PC-9 (cell line): ENCODE measurements at places on chromosomes 6 and 20. TPM values are rescaled to one million over a fixed set of nuclear protein-coding genes. Genes with fewer than 3 reads are reported as not detected.

DNA sequence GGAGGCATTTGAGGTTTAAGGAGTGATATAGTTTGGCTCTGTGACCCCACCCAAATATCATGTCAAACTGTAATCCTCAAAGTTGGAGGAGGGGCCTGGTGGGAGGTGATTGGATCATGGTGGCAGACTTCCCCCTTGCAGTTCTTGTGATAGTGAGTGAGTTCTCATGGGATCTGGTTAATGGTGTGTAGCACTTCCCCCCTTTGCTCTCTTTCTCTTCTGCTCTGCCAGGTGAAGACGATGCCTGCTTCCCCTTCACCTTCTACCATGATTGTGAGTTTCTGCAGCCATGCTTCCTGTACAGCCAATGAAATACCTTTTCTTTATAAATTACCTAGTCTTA, 1.7 kb upstream of the HDDC2 start:
- H3K36me3 ChIP-seq, result peaks cover 17% of the 10 kb centered on the region
- peaks cover 20% of the 10 kb centered on the region for H3K4me1 ChIP-seq
- H3K27ac ChIP-seq, result no peak overlapping the region
- H3K27me3 ChIP-seq, result no peaks in the 10 kb centered on the region
- H3K4me3 ChIP-seq, result no peak overlapping the region

DNA sequence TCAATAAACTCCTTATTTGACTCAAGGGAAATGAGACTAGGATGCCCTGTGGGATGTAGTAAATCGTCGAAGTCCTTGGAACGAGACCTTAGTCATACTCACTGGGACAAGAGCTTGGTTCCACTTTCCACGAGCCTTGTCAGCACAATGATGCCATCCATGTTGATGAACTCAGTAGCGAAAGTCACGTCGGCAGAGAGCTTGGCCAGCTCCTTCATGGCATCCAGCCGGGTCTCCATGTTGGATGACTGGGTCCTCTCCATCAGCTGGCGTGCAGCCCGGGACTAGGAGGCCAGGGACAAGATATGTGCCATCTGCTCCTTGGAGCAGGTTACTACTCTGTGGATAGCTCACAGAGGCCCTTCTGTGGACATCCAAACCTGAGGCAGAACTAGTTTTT, 17.5 kb downstream of the ELMO2 start:
- no peaks in the 10 kb centered on the region for H3K4me1 ChIP-seq
- H3K4me3 ChIP-seq, result no peak overlapping the region
- H3K36me3 ChIP-seq, result no peaks in the 10 kb centered on the region; the same call in 1 of the 2 replicates

Gene SLC22A16
- total RNA-seq, result not detected in 2 replicates

DNA sequence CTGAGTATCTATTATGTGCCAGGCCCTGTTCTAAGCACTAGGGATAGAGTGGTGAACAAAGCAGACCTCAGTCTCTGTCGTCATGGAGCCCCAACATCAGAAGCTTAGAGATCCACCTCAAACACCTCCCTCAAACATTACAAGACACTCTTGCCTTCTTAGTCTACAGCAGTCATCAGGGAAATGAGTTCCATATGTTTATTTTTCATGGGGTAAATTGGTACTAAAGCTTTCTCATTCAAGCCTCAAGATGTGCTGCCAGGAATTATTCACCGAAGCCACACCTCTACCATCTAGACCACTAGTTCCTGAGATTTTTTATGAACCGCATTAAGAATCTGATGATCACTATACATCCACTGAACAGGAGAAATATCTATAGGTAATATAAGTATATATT, 59.0 kb upstream of the TFB1M start:
- H3K4me1 ChIP-seq, result no peaks in the 10 kb centered on the region
- no peak overlapping the region for H3K27ac ChIP-seq
- no peaks in the 10 kb centered on the region for H3K36me3 ChIP-seq
- DNase-seq, result no peak
- no peaks in the 10 kb centered on the region for H3K27me3 ChIP-seq

DNA sequence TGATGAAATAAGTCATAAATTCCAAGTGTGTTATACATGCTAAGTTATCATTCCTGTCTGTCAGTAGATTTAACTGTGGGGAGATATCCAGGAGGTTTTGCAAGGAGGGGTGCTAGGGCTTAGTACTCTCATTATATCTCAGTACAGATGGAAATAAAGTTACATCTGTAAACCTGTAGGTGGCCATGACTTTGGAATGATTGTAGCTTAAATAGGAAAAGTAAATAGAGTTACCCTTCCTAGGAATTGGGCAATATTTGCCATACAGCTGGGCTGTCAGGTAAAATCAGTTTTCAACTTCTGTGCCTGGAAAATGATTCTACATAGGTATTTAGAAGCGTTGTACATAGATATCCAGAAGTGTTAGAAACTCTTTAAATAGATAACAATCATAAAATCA, 19.8 kb upstream of the TGM3 start:
- H3K36me3 ChIP-seq, result no peaks in the 10 kb centered on the region
- H3K4me1 ChIP-seq, result peaks cover 8% of the 10 kb centered on the region; the same call in 1 of the 2 replicates
- H3K27me3 ChIP-seq, result peaks cover 4% of the 10 kb centered on the region; the same call in 1 of the 2 replicates
- no peak overlapping the region for H3K27ac ChIP-seq
- H3K4me3 ChIP-seq, result no peak overlapping the region

GRCh38 chr20:40655451-40655850, 33.6 kb downstream of the MAFB start:
- H3K27ac ChIP-seq, result no peak overlapping the region
- H3K4me1 ChIP-seq, result 0 out of 2 replicates have a peak, but pooled peaks cover 3% of the 10 kb centered on the region
- DNase-seq, result no peak

DNA sequence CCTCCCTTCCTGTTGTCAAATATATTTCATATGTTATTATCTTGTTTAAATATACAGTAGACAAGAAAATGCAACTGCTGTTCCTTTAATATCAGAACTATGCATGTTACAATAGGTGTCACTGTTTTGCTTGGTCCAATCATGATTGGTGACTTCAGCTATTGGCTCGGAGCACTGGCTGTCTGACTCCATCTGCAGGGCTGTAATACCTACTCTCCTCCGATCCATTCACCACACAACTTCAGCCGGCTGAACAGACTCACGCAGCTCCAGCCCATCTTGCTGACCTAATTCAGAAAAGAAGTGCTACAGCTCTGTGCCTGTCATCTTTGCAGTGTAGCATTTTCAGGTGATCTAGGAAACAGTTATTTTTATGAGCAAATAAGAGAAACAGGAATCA, at the start of gene BTBD3:
BTBD3 (plus strand) TSS at position 231 of the 400 bp plus-strand sequence. CDS start 383 bp downstream, outside the sequence.
- H3K36me3 ChIP-seq, result no peaks in the 10 kb centered on the region
- H3K27ac ChIP-seq, result no peak within 1 kb of the TSS
- no peaks in the 10 kb centered on the region for H3K27me3 ChIP-seq
- no peak for DNase-seq

DNA sequence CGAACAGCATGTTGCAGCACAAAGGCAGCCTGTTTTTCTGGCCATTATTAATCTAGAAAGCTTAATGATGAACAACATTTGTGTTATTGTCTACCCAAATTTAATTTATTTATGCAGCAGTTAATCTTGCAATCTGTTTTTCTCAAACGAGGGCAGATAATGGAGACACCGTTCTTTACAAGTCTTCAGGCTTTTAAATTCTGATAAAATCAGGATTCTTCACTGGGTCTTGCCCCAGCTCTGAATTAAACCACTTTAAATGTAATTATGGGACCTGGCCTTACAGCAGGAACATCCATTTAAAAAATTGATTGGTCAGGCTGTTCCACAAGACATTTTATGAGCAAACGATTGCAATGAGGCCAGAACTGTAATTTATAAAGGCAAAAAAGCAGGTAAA, 26.5 kb upstream of the INSM1 start:
- DNase-seq, result no peak
- H3K4me3 ChIP-seq, result no peak overlapping the region
- peaks cover 55% of the 10 kb centered on the region for H3K27me3 ChIP-seq

DNA sequence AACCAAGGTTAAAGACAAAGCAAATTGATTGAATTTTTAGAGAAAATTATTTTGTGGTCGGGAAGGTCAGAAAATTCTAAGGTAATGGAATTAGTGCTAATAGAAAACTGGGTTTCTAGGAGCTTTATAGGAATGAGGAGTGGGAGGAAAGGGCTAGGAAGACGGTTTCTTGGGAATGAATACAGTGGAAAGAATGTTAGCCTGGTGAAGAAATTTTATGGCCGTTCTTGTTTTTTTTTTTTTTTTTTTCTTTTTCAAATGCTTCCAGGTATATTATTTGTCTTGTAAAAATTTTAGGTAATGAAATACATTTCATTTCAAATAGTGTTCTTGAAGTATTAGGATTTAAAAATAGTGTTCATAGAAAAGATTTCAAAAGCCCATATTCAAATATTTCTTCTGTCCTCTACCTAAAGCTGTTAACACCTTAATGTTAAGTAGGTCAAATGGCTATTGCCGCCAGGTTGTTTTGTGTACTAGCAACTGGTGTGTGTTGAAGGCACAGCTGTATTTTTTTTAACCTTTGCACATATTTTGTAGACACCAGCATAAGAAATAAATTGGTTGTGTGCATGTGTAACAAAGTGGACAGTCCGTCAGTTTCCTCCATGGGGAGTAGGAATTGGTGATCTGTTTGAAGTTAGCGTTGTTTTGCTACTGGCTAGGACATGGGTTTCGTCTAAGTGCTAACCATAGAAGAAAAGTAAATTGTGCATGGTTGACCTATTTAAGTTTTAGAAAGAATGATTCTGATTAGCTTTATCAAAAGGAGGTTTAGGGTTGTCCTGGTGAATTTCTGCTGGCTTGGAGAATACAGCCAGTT, 32.3 kb downstream of the AFDN start:
- no peaks in the 10 kb centered on the region for H3K27me3 ChIP-seq
- no peak for DNase-seq
- H3K4me1 ChIP-seq, result peaks cover 13% of the 10 kb centered on the region; the same call in 1 of the 2 replicates
- H3K4me3 ChIP-seq, result no peak overlapping the region
- peaks cover 3% of the 10 kb centered on the region; the same call in 1 of the 2 replicates for H3K36me3 ChIP-seq

DNA sequence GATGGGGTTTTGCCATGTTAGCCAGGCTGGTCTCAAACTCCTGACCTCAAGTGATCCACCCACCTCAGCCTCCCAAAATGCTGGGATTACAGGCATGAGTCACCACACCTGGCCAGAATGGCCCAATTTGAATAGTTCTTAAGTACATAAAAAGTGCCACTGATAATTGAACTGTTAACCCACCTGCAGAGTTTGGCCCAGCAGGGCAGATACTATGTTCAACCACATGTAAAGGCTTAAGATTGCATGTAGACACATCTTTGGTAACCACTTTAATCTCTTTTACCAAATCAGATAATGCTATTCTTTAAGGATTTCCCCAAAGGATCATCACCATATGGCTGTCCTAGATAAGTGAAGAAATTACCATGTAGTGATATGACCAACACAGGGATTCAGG, 21.3 kb upstream of the SGK1 start:
- H3K27ac ChIP-seq, result no peak overlapping the region
- no peaks in the 10 kb centered on the region for H3K27me3 ChIP-seq
- no peak for DNase-seq
- no peak overlapping the region for H3K4me3 ChIP-seq

Gene TCP11
- total RNA-seq, result not detected in 2 replicates

DNA sequence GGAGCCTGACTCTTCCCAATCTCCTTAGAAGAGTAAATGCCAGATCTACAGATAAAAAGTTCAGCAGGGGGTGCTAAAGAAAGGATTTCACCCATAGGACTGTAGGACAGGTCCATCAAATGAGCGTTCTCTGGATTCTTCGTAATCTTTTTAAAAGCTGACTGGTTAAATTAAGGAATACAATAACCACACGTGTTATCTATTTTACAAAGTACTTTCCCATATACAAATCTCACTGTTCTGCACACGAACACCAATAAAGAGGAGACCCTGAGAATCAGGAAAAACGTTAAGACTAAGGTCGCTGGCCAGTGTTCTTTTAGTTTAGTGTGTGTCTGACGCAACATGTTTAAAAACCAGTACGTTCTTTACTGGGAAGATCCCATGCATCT, 542 bp downstream of the TUBE1 start:
- peaks cover 23% of the 10 kb centered on the region for H3K36me3 ChIP-seq
- H3K4me1 ChIP-seq, result peaks cover 17% of the 10 kb centered on the region
- peak overlapping the region; percentile 53 for H3K27ac ChIP-seq
- H3K4me3 ChIP-seq, result peak overlapping the region; percentile 72
- H3K27me3 ChIP-seq, result no peaks in the 10 kb centered on the region
- no peak for DNase-seq

DNA sequence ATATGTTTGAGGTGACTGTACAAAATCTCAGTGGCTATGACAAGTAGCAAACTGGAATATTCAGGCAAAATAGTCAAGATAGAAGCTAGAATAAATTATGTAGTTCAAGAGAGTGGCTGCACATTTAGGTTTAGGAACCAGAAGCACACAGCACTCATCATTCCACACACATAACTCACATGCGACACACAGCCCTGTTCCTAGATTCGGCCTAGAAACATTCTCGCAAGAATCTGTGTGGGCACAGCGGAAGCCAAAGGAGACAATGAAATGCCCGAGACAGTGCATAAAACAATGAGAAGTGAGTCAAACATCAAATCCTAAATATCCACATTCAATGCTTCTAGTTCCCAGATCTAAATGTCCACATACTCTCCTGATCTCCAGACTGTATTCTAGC, 9.5 kb upstream of the SUPT3H start:
- DNase-seq, result no peak
- H3K27ac ChIP-seq, result no peak overlapping the region
- H3K27me3 ChIP-seq, result no peaks in the 10 kb centered on the region
- no peak overlapping the region for H3K4me3 ChIP-seq

GRCh38 chr6:167577891-167578361, 248.8 kb upstream of the AFDN start:
- no peaks in the 10 kb centered on the region for H3K4me1 ChIP-seq
- peaks cover 65% of the 10 kb centered on the region for H3K27me3 ChIP-seq
- H3K4me3 ChIP-seq, result no peak overlapping the region
- no peak for DNase-seq

Gene B3GAT2
- total RNA-seq, result not detected in 2 replicates
